ENCODE measurements at places on chromosomes 7 and 10.

DNA sequence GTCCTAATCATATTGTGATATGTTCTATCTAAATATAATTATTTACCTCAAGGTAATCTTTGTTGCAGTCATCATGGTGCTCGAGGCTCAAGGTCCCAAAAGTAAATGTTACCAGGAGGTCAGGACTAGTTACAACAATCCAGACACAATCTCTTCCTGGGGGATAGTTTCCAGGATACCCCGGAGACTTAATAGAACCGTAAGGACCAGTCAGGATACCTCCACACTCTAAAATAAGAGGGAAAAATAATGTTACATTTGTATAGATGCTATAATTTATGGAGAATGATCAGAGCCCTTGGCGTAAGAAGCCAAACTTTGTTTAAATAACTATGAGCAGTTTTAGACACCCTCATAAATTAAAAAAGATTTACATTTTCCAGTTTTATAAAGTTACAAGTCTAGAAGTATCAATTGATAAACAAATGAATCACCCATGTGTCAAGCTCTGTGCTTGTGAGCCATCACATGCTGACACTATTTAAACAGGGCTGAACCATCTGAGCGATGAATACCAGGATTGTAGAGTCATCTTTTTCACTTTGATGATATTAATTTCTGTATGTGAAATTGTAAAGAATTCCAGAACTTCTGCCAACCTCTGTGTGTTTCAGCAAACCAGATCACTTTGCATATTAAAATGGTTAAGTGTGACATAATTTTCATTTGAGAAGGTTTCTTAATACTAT lies 41.3 kb downstream of the CUBN start:
- DNase-seq, result peak; percentile 9

- no peak for DNase-seq
These were observed 9.8 kb downstream of the DNAJB12 start for GRCh38 chr10:72344932-72345331.

- DNase-seq, result no peak
These were observed 70.3 kb upstream of the LOXL4 start for GRCh38 chr10:98338318-98338717.

- no peak for DNase-seq
These were observed 690.6 kb downstream of the AUTS2 start for GRCh38 chr7:70288781-70289456.

GRCh38 chr10:64468219-64468618 lies 947.0 kb downstream of the REEP3 start:
- no peak for DNase-seq

GRCh38 chr10:104485632-104486031 lies 132.0 kb downstream of the CFAP58 start:
- no peak for DNase-seq

DNA sequence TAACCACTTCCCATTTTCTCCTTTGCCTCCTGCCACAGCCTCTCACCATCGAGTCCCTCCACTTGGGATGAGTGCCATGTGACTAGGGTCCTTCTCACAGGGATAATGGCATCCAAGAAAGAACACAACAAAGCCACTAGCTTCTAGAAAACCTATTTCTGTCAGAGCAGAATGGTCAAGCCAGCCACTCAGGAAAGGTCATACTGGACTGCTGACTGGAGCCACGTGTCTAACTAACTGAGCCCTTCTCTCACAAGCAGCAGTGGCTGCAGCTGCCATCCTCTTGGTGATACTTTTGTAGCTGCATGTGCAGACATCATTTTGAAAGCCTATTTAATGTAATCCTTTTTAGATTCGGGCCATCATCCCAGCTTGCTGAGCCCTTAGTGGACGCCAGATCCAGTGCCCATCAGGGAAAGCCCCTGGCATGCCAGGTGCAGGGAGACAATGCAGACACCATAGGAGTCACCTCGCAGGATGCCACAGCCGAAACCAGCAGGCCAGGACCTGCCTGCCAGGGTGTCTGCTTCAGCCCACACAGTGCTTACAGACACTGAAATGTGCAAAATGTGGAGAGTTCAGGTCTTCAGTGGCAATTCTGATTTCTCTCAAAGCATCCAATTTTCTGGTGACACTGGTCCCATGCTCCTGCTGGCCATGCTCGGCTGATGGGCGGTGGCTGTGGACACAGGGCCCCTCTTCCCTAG lies 98.3 kb upstream of the DDC start:
- DNase-seq, result no peak

DNA sequence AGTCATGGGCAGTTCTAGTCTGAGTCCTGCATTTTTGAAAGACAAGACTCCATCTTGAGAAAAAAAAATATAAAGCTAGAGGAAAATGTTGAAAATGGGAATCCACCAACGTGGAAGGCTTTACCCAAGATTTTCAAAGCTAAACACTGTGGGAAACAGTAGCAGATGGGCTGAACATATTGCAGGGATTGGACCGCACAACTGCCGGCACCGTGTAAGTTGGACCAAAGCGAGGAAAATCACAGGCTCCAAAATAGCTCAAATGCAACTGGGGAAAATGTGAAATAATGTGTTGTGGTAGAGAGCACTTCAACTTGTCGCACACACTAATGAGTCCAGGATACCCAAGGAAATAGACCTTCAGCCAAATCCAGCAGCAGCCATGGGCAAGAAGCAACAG lies 26.4 kb upstream of the ADRB1 start:
- DNase-seq, result no peak

DNA sequence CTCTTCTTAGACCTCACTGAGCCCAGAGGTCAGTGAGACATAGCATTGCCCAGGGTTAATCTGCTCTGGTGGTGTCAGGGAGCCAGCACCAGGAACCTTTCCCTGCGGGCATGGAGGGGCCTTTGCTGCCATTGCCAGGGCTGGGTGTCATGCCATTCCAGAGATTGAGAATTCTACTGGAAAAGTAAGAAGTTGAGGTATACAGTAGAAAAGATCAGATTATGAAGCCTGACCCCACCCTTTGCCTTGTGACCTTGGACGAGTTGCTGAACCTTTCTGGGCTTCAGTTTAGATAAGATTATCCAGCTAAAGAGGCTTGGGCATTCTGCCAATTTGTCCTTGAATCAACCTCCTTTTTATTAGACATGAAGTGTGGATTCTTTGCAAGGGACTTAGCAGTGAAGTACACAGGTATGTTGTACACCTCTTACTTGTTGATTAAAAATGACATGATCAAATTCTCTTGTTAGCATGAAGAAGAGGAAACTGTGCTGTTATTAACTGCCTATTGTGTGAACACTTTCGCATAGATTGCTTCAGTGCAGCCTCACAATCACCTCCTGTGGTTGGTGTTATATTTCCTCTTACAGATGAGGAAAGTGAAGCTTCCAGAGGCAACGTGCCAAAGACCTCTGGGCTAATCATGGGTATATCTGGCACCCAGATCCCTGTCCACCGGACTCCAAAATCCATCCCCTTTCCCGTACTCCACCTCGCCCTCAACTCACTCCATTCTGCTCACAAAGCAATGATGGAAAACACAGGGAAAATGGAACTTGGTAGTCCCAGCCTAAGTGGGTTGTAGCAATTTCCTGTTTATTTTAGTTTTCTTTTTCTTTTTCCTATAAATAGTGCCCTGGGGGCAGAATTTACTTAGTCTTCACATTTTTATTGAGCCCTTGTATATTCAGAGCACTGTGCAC lies 151.3 kb downstream of the CAMK1D start:
- no peak for DNase-seq

DNA sequence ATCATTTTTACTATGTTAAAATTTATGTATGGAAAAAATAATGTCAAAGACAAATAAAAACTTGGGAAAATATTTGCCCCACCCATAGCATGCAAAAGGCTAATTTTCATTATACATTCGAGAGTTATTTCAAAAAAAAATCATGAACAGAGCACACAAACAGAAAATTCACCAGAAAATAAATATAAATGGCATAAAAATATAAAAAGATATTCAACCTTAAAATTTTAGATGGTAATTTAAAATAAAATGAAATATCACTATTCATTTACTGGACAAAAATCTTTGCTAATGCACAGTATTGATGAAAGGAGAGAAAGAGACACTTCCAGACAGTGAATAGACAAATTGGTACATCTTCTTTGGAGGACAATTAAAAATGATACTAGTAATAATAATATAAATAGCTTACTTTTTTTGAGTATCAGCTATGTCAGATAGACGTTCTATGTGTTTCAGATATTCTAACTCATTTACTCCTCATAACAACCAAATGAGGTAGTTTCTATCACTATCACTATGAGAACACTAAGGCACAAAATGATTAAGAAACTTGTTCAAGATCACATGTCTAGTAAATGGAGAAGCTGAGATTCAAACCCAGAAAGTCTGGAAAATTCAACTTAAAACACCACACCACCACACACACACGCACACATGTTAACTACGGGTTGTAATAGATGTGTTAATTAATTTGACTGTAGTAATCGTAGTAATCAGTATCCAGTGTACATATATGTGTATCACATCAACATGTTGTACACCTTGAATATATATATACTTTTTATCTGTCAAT lies 63.0 kb downstream of the CCDC71L start:
- DNase-seq, result no peak

DNA sequence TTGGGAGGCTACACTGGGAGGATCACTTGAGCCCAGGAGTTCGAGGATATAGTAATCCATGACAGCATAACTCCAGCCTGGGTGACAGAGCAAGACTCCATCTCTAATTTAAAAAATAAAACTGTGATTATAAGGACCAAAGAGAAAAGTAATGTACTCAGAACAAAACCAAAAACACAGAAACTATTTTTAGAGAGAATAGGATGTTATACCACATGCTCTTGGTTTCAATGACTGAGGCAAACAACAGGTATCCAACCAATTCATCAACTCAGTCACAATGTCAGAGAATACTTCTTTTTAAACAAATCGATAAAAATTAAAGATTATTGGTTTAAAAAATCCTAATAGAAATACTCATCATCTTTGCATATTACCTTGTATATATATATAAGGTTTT lies 186.7 kb downstream of the TPK1 start:
- no peak for DNase-seq

- peak; percentile 38 for DNase-seq
These were observed 58.7 kb downstream of the CREB3L2 start for GRCh38 chr7:137943132-137943551.

- DNase-seq, result no peak
These were observed 318.5 kb downstream of the GPR158 start for GRCh38 chr10:25493122-25493893.

GRCh38 chr7:153386556-153386955 lies 627.0 kb downstream of the ACTR3B start:
- DNase-seq, result no peak

DNA sequence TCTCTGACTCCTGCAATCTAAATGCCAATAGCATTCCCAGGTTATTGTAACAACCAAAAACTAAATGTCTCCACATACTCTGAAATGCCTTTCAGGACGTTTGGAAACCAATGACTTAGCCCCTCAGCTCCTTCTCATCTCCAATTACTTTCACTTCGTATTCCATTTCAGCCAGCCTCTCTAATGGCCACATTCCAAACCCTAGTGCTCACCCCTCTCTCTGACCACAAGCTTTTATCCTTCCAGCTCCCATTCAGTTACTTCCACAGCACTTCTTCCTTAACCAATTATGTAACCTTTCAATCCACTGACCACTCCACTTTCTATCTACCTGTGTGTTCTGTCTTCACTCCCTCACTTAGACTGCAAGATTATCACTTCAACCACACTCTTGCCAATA lies 4.3 kb downstream of the NOC3L start:
- DNase-seq, result peak; percentile 9

DNA sequence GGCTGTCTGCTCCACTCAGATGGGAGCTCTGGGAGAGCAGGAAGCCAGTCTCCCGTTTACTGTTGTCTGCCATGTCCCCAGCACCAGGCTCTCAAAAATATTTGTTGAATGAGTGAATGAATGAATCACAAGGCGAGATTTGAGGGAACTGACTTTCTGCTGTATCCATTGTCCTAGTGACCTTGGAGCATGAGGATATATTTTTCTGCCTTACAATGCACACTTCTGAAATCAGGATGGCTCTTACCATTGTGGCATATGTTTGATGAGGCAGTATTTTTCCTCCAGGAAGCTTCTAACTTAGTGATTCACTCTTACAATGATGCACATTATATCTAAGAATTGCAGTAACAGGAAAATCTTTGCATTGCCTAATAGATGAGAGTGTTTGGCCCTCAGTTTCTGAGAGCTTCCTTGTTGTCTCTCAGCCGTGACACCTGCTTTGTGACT lies 136.4 kb downstream of the RPS24 start:
- DNase-seq, result no peak

- DNase-seq, result no peak
These were observed 22.2 kb upstream of the AKR1E2 start for GRCh38 chr10:4803822-4804221.

GRCh38 chr10:15444105-15445005 lies 73.3 kb upstream of the FAM171A1 start:
- no peak for DNase-seq

DNA sequence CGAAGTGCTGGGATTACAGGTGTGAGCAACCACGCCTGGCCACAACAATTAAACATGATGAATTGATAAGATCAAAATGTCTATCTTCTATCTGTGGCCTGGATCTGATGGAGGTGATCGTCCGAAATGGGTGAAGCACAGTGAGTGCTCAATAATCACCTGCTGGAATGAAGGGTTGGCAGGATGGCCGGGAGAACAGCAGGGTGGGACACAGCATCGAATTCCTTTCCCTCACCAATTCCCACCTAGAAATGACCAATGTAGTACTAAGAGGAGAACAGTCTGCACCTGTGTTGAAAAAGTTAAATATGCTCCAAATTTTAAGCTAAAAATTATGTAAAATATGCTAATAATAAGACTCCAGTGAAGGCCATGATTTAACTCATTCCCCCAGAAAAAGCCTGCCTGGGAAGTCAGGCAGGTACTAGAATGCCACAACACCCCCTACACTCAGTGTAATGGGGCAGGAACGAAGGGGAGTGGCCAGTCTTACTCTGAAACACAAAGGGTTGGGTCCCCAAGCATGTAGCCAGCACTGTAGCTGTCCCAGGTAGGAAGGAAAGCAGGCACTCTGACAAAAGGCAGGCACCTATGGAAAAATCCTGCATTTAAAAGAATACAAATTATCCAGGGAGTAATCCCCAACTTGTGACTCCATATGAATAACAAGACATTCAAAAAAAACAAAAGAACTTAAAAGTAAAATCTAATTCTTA lies 110.3 kb downstream of the VPS41 start:
- DNase-seq, result no peak

DNA sequence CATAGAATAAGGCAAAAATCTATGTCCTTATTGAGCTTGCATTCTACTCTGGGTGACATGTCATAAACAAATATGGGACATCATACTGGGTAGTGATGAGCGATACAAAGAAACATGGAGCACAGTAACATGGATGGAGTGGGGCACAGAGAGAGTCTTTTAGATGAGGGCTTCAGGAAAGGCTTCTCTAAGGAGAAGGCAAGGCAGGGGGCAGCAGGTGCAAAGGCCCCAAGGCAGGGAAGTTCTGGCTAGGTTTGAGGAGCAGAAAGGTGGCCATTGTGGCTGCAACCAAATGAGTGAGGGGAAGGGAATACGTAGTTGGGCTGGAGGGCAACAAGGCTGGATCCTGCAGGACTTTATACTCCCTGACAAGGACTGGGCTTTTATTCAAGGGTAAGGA lies 211.4 kb downstream of the HERPUD2 start:
- no peak for DNase-seq

GRCh38 chr7:139358541-139359365 lies 941 bp upstream of the LUC7L2 start:
- no peak for DNase-seq

GRCh38 chr10:105758209-105758998 lies 1117.3 kb downstream of the SORCS3 start:
- no peak for DNase-seq
